ENCODE measurements at places on chromosomes 7 and 10. TPM values are rescaled to one million over a fixed set of nuclear protein-coding genes. Genes with fewer than 3 reads are reported as not detected.
A peak's percentile ranks its signal among the peaks of the same experiment; 100 is the strongest.

DNA sequence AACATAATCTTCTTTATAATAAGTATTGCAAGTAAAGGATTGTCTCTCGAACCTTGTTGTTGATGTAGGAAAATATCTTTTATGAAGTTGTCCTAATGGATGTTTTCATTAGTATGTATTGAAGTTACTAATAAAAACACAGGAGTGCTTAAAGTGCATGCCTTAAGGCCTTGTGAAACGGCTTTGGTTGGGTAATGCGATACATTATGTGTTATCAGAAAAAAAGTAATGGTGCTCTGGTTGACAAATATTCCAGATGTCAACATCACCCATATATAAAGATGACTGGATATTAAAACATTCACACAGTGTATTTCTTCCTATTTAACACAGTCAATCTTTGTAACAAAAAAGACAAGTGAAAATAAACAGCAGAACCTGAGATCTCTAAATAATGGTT, 310.7 kb downstream of the PRKG1 start:
- no peaks in the 10 kb centered on the region for H3K36me3 ChIP-seq
- no peak overlapping the region for H3K4me3 ChIP-seq
- peaks cover 4% of the 10 kb centered on the region for H3K4me1 ChIP-seq
- DNase-seq, result no peak
- no peaks in the 10 kb centered on the region for H3K27me3 ChIP-seq

VWDE gene
- under 0.01 TPM for total RNA-seq

- peaks cover 14% of the 10 kb centered on the region for H3K4me1 ChIP-seq
- DNase-seq, result no peak
- H3K27me3 ChIP-seq, result no peaks in the 10 kb centered on the region
- H3K4me3 ChIP-seq, result peak overlapping the region; percentile 84
- no peaks in the 10 kb centered on the region for H3K36me3 ChIP-seq
- H3K27ac ChIP-seq, result peak overlapping the region; percentile 99
Observed at GRCh38 chr7:39623732-39624441, 515 bp downstream of the RALA start.

GRCh38 chr10:20132816-20133215, 316.6 kb downstream of the PLXDC2 start:
- H3K4me3 ChIP-seq, result no peak overlapping the region
- H3K27ac ChIP-seq, result no peak overlapping the region
- H3K36me3 ChIP-seq, result no peaks in the 10 kb centered on the region
- no peak for DNase-seq

DNA sequence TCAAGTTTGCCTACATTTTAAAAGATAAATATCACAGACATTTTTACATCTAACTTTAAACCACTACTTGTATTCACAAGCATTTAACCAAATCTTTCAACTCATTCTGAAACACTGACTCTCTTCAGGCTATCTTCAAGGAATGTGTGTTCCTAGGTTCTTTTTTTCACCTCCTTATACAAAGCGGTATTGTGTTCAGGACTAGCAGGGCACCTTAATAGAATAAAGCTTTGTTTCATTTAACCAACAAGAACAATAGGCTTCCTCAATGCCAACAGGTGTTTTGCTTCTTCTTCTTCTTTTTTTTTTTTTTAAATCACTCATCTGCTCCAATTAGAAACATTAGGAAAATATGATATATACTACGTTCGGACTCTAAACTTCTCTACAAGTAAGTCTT, 212.9 kb upstream of the SEMA3E start:
- H3K27me3 ChIP-seq, result no peaks in the 10 kb centered on the region
- no peak overlapping the region for H3K27ac ChIP-seq
- H3K36me3 ChIP-seq, result no peaks in the 10 kb centered on the region
- DNase-seq, result no peak
- no peak overlapping the region for H3K4me3 ChIP-seq
- H3K4me1 ChIP-seq, result no peaks in the 10 kb centered on the region

DNA sequence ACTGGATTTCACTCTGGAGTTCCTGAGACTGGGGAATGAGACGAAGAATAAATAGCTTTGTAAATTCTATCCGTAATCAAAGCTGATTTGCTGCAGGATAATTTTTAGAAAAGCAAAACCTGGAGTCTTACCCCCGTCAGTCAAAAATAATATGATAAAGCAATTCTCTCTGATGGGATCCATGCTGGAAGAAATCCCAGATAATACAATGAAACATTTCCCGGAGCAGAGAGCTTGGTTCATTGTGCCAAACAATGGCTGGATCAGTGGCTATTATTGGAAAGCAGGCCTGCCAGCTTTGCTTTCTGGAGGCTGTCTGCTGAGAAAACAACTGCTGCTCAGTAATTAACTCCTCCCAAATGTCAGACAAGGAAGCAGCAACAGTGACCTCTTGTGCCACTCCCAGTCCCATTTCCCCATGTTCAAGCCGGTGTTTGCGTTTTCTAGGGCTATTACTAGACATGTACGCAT, 609.4 kb upstream of the PCDH15 start:
- H3K27me3 ChIP-seq, result no peaks in the 10 kb centered on the region
- H3K4me3 ChIP-seq, result no peak overlapping the region
- H3K36me3 ChIP-seq, result no peaks in the 10 kb centered on the region
- no peaks in the 10 kb centered on the region for H3K4me1 ChIP-seq

SPDYE5 gene
- not detected for total RNA-seq

DNA sequence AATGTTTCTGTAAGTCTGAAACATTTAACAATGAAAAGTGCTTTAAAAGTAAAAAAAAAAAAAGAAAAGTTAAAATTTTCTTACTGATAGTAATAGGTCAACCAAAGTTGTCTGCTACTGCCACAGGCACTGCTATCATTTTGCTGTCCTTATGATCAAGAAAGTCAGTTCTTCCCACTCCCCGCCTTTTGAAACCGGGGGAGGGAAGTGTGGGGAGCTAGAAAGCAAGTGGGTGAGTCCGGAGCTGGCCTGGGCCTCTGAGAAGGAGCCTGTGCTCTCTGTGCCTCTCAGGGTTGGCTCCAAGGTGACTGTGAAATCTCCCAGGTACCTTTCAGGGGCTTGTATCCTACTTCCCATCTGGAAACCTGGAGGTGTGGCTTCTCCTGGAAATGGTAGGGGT, 7.3 kb downstream of the C7orf57 start:
- peaks cover 2% of the 10 kb centered on the region for H3K4me1 ChIP-seq
- H3K4me3 ChIP-seq, result no peak overlapping the region
- H3K36me3 ChIP-seq, result no peaks in the 10 kb centered on the region
- no peak overlapping the region for H3K27ac ChIP-seq
- no peak for DNase-seq
- peaks cover 1% of the 10 kb centered on the region for H3K27me3 ChIP-seq

SLC39A12 gene
- total RNA-seq, result not detected

GRCh38 chr10:110779489-110779888, 92.2 kb upstream of the PDCD4 start:
- no peak overlapping the region for H3K27ac ChIP-seq
- H3K27me3 ChIP-seq, result peaks cover 3% of the 10 kb centered on the region
- H3K4me1 ChIP-seq, result no peaks in the 10 kb centered on the region
- DNase-seq, result no peak
- no peaks in the 10 kb centered on the region for H3K36me3 ChIP-seq

DKK1 gene
- total RNA-seq, result 54.4 TPM

SGCE gene
- 93.2 TPM for total RNA-seq

DNA sequence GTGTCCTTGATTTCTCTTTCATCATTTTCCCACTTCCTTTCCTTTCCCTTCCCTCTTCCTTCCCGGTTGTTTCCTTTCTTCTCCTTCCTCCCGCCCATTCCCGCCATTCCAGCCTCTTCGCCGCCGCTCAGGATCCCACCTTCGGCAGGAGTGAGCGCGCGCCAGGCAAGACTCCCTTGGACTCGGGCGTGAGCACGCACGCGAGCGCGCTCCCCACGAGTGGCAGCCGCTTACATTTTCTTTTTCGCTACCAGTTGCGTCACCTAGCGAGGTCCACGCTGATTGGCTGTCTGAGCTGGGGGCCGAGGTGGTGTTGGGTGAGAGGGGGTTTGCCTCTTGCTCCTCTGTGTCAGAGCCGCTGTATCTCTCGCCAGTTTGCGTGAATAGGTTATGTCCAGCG, 11.8 kb downstream of the ZAN start:
- no peaks in the 10 kb centered on the region for H3K4me1 ChIP-seq
- DNase-seq, result peak; percentile 66
- H3K36me3 ChIP-seq, result no peaks in the 10 kb centered on the region
- H3K4me3 ChIP-seq, result peak overlapping the region; percentile 51

ABCB4 gene
- total RNA-seq, result 0.26 TPM

TBATA gene
- not detected for total RNA-seq

DNA sequence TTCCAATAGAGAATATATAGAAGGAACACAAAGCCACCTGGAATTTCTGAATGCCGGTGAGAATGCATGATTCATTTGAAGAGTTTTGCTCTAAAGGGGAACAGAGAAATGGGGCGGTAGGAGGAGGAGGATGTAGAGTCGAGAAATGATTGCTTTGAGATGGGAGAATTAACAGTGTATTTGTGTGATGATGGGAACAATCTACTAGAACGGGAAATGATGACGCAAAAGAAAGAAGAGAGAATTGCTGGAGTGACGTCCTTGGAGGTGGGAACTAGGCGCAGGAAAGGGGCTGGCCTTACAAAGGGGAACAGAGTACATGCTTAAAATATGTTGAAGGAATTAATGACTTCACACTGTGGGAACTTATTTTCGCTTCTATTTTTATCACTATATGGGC, 188.1 kb downstream of the SDHAF3 start:
- no peak overlapping the region for H3K4me3 ChIP-seq
- no peak for DNase-seq
- no peak overlapping the region for H3K27ac ChIP-seq
- no peaks in the 10 kb centered on the region for H3K4me1 ChIP-seq
- H3K36me3 ChIP-seq, result no peaks in the 10 kb centered on the region
- no peaks in the 10 kb centered on the region for H3K27me3 ChIP-seq

DNA sequence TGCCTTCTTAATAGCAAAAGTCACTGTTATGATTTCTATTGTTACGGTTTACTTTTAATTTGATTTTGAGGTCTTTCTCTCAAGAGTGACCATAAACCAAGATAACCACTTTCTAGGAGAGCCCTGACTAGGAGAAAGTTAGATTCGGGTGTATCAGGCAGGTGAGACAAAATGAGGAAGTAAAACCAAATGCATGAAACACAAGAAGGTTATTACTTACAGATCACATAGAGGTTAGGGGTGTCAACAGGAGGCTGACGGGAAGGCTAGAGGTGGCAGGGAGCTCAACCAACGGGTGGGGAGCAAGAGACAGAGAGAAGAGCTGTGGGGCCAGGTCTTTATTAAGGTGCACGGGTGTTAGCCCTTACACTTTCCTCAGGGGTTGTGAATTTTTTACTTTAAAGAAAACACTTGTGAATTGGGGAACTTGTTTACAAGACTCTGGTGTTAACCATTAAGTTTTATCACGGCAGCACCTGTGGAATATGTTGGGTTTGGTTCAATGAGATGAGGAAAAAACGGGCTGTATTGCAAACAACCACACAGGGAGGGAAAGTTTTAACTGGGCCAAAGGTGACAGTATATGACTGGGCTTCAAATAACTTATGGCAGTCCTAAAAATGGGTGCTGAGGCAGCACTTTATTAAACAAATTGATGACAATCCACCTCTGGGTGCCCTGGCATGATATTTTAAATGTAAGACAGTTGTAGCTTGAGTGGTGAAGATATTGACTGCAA, 154.9 kb downstream of the SDHAF3 start:
- no peak for DNase-seq
- no peak overlapping the region for H3K27ac ChIP-seq

GRCh38 chr10:58743466-58744115, 230.9 kb downstream of the BICC1 start:
- no peaks in the 10 kb centered on the region for H3K4me1 ChIP-seq
- H3K4me3 ChIP-seq, result no peak overlapping the region
- H3K27ac ChIP-seq, result no peak overlapping the region
- peak; percentile 89 for DNase-seq
- H3K36me3 ChIP-seq, result no peaks in the 10 kb centered on the region
- no peaks in the 10 kb centered on the region for H3K27me3 ChIP-seq

GRCh38 chr10:12382956-12383531, 33.7 kb downstream of the CAMK1D start:
- DNase-seq, result no peak
- H3K4me3 ChIP-seq, result no peak overlapping the region
- H3K36me3 ChIP-seq, result no peaks in the 10 kb centered on the region
- no peaks in the 10 kb centered on the region for H3K4me1 ChIP-seq
- H3K27me3 ChIP-seq, result no peaks in the 10 kb centered on the region
- H3K27ac ChIP-seq, result no peak overlapping the region

- no peak overlapping the region for H3K4me3 ChIP-seq
- no peaks in the 10 kb centered on the region for H3K36me3 ChIP-seq
- peak; percentile 1 for DNase-seq
- H3K27ac ChIP-seq, result no peak overlapping the region
- H3K27me3 ChIP-seq, result no peaks in the 10 kb centered on the region
- H3K4me1 ChIP-seq, result no peaks in the 10 kb centered on the region
Observed at GRCh38 chr10:84706875-84707274, 378.5 kb downstream of the CCSER2 start.

DNA sequence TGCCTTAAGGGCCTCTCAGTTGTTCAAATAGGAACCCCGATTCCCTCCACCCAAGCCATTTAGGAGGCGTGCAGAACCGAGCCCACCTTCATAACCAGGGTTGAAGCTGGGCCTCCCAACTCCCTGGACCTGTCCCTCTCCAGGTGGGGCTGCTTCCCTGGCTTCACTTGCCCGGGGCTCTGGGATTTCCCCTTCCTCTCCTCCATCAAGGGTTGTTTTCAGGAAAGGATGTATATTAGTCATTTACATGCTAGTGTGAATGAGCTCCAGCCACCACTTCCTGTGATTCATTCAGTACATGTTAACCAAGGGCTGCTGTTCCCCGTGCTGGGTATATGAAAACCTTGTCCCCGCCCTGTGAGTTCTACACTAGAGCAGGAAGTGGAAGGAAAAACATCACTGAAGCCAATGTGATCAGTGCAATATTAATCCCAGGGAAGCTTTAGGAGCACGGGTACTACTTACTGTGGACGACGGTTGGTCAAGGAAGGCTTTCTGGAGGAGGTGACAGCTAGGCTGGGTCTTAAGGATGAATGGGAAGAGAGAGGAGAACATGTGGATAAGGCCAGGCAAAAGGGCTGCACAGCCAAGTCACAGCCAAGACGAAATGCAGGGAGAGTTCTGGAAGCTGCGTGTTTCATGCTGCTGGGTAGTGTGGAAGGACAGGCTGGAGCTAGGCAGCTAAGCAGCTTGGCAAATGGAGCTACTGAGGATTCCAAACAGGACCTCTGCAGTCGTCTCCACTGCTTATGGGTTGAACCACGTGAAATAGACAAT, 150.1 kb upstream of the SHH start:
- no peak overlapping the region for H3K4me3 ChIP-seq
- DNase-seq, result peak; percentile 94
- no peaks in the 10 kb centered on the region for H3K36me3 ChIP-seq
- no peak overlapping the region for H3K27ac ChIP-seq
- no peaks in the 10 kb centered on the region for H3K4me1 ChIP-seq

- no peaks in the 10 kb centered on the region for H3K4me1 ChIP-seq
- H3K27ac ChIP-seq, result no peak overlapping the region
- H3K27me3 ChIP-seq, result no peaks in the 10 kb centered on the region
- H3K4me3 ChIP-seq, result no peak overlapping the region
- peaks cover 9% of the 10 kb centered on the region for H3K36me3 ChIP-seq
- no peak for DNase-seq
Observed at GRCh38 chr7:30838008-30838407, 66.8 kb downstream of the MINDY4 start.

ZP3 gene
- 2.6 TPM for total RNA-seq

DNA sequence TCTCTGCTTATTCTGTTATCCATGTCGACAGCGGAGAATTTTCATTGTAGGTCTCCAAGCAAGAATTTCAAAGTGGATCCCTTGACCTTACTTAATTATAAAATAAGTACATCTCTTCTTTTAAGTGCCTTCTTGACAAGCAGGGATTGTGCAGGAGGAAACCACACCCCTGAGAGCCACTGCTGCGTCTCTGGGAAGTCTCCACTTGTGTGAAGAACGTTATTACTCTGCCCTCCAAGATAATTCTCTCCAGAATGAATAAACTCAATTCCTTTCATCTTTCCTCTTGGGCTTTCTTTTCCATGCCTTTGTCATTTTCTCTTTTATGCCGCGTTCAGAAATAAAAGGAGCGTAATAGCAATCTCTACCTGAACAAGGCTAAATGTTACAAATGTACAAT, 1030.9 kb upstream of the LRRTM3 start:
- H3K4me1 ChIP-seq, result no peaks in the 10 kb centered on the region
- H3K27ac ChIP-seq, result no peak overlapping the region
- no peak for DNase-seq

Measured in fibroblast of lung (primary cell).